ENCODE measurements at places on chromosomes 4 and X. TPM values are rescaled to one million over a fixed set of nuclear protein-coding genes. Genes with fewer than 3 reads are reported as not detected.

HADH gene
- total RNA-seq: 33.5 TPM

PABPC1L2B gene
- not detected for total RNA-seq

FAM13A gene
- total RNA-seq: 14.6 TPM

TRIM60 gene
- not detected for total RNA-seq

POLA1 gene
- 27.2 TPM for total RNA-seq

All from T-helper 1 cell treated with Interleukin-12 subunit alpha and Interleukin-12 subunit beta and Interleukin-4 antibody, amounts not matched to agents 30 ng/mL and 1 ng/mL, for 36 hours (primary cell).